H1 (cell line): ENCODE measurements at places on chromosomes 4 and X.
A peak's percentile ranks its signal among the peaks of the same experiment; 100 is the strongest.

- no peak for DNase-seq
Measured at GRCh38 chrX:17814059-17814458, 47.0 kb downstream of the RAI2 start.

DNA sequence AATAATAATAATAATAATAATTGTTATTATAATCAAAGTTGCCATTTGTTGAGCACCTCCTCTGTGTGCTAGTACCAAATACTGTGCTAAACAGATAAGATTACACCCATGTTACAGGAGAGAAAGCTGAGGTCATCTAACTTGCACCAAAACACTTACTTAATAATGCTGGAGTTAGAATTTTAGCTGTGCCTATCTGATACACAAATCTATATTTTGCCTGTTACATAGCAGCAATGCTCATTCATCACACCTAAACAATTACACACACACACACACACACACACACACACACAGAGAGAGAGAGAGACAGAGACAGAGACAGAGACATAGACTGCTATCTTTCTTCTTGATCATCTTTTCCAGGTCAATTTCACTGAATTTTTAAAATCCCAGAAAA is 170.9 kb upstream of the KLF3 start:
- DNase-seq = no peak

- no peak for DNase-seq
Measured at GRCh38 chrX:147570483-147570882, 341.2 kb upstream of the FMR1 start.

- DNase-seq = no peak
Measured at GRCh38 chr4:185914583-185915199, 102.7 kb upstream of the SORBS2 start.

DNA sequence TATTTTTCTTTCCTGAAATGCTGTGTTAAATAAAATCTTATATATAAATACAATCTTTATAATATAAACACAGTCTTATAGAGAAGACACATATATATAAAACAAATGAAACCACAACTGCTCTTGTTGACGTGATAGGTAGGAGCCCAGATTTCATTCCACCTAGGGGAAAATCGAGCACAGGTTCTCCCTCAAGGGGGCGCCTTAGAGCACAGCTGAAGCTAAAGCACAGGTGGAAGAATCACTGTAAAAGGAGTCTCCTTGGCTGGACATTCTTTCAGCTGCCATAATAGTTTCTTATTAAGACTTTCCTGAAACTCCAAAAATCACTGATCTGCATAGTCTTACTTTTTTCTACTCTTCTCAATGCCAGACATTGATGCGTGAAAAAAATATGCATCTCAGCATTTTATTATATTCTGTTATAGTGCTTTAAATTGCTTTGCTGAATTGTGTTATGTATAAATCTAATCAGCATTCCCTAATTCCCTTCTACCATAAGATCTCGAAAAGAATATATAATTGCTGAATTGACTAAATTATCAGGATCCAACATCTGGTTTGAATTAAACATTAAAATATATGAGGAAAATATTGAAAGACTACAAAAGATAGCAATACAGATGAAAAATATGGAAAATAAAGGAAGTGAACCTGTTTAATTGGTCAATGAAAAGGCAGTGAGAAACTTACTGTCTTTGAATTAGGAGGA is 25.5 kb upstream of the RXFP1 start:
- peak; percentile 25 for DNase-seq

- DNase-seq = no peak
Measured at GRCh38 chr4:189921058-189921457, 19.6 kb upstream of the FRG1 start.

- no peak for DNase-seq
Measured at GRCh38 chrX:25597551-25597950, 540.6 kb upstream of the MAGEB18 start.

DNA sequence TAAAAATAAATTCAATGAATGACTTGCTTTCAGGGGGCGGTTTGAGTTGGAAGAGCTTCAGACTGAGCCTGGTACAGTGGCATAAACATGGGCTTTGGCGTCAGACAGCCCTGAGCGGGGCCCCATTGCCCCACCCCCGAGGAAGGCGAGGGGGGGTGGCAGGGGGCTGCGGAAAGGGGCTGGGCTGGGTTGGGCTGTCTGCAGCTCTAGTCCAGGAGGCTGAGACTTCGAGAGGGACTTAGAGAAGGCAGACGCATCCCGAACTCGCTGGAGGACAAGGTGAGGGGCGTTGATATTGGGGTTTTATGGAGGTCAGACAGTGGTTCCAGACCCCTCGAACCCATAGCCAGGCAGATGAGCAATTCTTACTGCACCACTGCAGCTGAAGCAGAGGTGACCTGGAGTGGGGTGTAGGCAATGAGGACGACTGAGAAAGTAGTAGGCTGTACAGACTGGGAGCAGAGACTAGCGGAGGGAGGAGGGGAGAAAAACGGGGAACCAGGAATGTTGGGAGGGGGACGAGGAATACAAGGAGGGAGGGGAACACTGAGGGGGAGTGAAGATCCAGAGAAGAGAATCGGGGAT is at the start of gene MAGED2:
Gene MAGED2 (plus strand): TSS at position 222 of the 585 bp plus-strand sequence. CDS start 1,587 bp downstream, outside the sequence.
- DNase-seq = no peak

DNA sequence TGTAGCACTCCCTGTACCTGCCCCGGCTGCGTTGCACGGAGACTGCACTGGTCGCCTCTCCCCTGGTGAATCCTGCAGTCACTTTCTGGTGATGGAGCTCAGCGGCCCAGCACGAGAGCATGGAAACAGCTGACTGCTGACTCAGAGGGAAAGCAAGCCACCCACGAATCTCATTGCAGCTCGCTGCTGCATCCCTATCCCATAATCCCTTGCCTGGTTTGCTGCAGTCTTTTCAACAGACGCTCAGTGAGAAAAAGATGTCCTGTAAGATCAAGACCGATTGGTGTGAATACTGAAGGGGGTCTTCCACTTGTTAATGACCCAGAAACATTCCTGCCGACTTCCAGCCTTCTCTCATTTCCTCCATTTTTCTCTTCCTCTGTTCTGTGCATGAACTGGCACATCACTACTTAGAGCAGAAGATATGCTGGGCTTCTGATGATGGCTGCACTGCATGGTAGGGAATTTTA is 52.9 kb downstream of the TRIM2 start:
- DNase-seq = no peak

DNA sequence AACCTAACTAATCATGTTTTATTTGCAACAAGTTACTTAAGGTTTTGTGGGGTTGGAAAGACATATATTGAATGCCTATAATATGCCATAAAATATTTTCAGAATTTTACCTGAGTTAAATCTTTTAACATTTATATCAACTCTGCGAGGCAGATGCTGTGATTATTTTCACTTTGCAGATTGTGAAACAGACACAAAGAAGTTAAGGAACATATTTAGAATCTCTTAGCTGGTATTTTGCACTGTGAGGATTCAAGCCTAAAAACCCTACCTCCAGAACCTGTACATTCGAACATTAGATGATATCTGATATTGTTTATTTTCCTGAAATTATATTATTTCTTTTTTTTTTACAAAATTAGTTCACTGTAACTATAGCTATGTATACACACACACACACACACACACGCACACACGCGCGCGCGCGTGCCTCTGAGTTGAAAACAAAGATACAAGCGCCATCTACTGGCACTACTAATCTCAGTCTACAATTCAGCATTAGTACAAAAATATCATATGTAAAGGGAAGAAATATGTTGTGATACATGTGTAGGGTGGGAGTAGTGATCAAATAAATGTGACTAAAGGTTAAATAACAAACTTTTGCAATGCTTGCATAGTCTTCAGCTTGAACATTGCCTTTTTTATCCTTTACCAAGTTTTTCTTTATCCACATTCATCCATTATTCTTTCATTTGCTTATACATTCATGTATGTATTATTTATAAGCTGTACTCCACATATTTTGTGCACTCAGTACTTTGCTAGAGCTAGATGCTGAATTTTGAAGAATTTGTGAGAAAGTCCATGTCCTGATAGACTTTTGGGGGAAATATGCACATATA is 61.5 kb downstream of the ANXA10 start:
- DNase-seq = no peak

- DNase-seq = no peak
Measured at GRCh38 chr4:121656269-121656641, 40.5 kb downstream of the ANXA5 start.

GRCh38 chr4:109444182-109444844 is 10.7 kb downstream of the SEC24B start:
- no peak for DNase-seq

DNA sequence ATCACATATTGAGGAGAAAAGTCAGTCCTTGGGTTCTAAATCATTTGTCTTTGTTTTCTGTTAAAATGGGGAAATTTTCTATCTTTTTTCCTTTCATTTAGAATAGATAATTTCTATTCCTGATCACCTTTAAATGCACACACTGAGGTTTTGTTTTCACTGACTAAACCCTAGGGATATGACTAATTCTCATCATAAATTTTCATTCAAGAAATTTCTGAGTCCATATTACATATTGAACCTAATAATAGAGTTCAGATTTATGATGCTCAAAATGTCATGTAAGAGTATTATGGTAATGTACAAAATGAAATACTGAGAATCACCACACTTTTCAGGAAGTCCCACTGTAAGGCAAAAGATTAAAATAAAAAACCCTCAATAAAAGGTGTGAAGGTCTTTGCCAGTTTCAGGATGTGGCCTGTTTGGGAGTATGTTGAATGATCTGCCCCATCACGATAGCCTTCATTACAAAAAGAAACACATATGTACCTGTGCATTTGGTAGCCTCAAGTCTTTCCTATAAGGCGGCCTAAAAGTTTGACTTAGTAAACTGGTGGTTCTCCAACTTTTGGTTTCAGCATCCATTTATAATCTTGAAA is 49.4 kb downstream of the LEF1 start:
- no peak for DNase-seq

GRCh38 chr4:140691369-140691768 is 64.8 kb downstream of the TBC1D9 start:
- no peak for DNase-seq

DNA sequence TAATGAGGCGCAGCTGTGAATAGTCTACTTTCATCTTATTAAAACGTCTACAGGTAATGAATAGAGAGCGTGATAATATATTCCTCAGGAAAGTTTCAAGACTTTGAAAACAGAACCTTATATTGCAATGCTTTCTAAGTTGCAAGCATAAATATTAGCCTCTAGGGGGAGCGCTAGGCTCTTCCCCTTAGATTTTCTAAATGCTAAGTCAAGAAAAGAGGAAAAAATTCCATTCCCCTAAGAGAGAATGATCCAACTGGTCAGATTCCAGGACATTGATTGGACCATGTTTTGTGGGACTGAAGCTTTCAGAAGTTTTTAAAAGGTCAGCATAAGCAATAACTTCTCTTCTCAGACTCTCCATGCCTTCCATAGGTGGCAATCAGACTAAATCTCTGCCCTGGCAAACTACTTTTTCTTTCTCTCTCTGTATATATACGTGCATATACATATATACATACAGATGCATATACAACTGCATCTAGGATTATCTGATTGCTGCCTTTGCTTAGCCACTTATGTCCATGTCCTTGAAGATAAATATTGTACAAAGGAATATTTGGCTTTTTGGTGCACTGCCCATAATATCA is 492.9 kb downstream of the INPP4B start:
- DNase-seq = no peak

DNA sequence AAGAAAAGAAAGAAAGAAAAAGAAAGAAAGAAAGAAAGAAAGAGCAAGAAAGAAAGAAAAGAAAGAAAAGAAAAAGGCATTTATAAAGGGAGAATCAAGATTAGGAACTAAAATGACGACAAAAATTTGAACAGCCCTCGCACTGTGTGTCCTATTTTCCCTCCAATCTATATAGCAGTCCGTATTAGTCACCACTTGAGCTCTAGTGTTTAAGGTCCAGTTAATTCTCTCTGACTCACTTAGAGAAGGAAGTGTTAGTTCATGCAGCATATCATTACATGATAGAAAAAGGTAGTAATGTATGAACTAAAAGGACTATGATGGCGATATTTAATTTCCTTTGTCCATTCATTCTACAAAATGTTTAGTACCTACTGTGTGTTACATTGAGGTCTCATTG is 122.7 kb downstream of the CBLL2 start:
- no peak for DNase-seq

DNA sequence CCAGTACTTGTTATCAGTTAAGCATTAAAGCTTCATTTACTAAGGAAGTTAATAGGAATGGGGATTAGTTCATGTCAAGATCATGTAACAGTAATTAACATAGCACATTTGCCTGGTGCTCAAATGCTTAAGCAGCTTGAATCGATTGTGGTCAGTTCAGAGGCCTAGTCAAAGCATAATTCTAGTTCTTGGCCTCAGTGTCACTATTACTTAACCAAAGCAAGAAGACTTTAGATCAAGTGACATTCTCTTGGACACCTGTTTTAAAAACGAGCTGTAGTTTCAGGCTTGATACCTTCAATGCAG is 115.2 kb upstream of the BMPR1B start:
- no peak for DNase-seq

DNA sequence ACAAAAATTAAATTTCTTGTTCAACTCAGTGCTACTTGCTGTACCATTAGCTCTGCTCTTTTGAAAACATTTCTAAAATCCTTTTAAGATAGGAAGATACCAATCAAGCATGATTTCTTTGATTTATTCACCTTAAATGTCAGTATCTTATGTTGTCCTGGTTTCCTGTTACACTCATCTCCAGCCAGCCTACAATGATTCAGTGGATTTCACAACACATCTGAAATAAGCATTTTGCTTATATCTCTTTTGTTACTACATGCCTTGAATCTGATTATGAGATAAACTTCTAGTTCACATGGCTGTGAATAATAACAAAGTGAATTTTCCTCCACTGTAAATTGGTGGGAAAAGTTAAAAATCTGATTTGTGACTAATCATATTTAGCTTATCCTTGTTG is 112.5 kb upstream of the BMP3 start:
- DNase-seq = no peak

DNA sequence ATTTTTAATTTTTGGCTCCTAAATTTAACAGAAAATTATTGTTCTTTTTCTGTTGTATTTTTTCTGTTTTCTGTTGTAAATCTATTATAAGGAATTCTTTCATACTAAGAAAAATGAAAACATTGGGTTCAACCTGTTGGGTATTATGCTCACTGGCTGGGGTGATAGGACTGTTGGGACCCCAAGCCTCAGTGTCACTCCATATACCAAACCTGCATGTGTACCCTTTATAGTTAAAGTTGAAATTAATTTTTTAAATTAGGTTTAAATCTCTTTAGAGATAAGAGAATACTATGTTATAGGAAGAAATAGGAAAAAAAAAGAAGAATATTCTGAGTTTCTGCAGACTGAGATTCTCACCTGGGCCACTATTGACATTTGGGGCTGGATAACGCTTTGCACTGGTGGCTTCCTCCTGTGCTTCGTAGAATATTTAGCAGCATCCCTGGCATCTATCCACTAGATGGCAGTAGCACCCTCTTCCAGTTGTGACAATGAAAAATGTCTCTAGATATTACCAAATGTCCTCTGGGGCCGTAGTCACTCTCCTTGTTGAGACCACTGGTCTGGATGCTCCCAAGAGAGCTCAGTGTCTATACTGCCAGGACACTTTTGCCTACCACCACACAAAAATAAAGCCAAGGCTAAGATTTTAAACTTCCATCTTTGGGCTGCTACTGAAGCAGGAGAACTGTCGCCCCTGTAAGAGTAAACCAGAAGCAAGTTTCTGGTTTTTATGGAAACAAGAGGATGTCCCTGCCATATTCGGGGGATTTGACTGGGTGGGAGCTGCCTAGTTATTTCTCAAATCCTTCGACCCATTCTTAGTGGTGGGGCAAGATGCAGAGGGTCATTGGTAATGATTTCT is 22.4 kb upstream of the CLTRN start:
- peak; percentile 49 for DNase-seq

- peak; percentile 73 for DNase-seq
Measured at GRCh38 chrX:413322-414201, 26.9 kb upstream of the PPP2R3B start.

- no peak for DNase-seq
Measured at GRCh38 chr4:99852199-99852749, 35.6 kb downstream of the DAPP1 start.

- DNase-seq = no peak
Measured at GRCh38 chrX:147173594-147173993, 359.1 kb upstream of the CXorf51A start.
